Activated CD4-positive, alpha-beta memory T cell treated with anti-CD3 and anti-CD28 coated beads, Interleukin-2, amount 10 ng/mL, durations not matched to agents 7 days and 5 days (primary cell): ENCODE measurements at places on chromosomes 3 and 15. TPM values are rescaled to one million over a fixed set of nuclear protein-coding genes. Genes with fewer than 3 reads are reported as not detected.

The TTC21A gene
- 11.2 TPM for total RNA-seq

The SAMD7 gene
- not detected for total RNA-seq

The ARHGEF26 gene
- 0.13 TPM for total RNA-seq

The CHCHD6 gene
- 4.0 TPM for total RNA-seq

The INSYN1 gene
- not detected for total RNA-seq

The GPR62 gene
- not detected for total RNA-seq

The CRTAP gene
- 40.9 TPM for total RNA-seq

The CIP2A gene
- 47.6 TPM for total RNA-seq

The MSL2 gene
- total RNA-seq = 63.9 TPM

The ZDHHC3 gene
- 51.6 TPM for total RNA-seq
